ENCODE measurements at places on chromosomes 3 and 15.

GRCh38 chr15:29859973-29860715 lies 37.9 kb upstream of the TJP1 start:
- DNase-seq: no peak

DNA sequence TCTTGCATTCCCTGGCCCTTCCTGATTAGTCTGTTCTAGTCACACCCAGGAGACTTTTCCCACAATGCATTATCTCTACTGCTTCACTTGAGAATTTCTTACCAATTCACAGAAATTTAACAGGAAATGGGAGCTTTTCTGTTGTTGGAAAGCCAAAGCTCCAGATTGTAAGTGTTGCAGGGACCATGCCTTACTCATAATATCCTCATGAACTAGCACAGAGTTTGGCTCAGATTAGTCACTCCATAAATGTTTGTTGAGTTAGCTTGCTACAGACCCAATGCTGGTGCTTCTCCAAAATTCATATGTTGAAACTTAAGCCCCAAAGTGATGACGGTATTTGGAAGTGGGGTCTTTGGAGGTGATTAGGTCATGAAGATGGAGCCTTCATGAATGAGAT lies 232.6 kb downstream of the GAP43 start:
- DNase-seq: no peak

GRCh38 chr3:29922992-29923746 lies 642.3 kb downstream of the RBMS3 start:
- DNase-seq: no peak

DNA sequence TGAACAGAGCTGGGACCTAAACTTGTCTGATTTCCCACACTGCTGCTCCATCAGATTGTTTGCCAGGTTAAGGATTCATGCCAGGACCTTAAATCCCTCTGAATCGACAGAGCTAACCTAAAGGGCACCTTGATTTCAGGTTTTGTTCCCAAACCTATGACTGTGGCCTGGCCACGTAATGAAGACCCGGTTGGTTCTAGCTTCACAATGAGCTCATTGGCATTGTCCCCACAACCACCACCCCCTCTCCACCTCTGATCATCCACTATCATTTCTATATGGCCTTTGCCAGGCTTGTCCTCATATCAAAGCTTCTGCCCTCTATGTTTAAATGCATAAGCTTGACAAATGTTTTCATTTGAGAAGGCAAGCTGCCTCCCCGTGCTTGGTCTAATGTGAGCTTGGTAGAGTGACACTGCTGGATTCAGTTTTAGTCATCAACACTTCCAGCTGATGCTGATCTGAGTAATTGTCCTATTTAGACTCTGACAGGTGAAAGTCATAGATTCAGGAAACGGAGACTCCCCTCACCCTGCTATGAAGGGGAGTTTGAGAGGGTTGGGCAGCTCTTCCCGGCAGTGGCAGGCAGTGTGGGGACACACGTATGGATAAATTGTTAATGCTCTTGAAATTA lies 407.1 kb upstream of the CFAP20DC start:
- no peak for DNase-seq

- DNase-seq: peak; percentile 17
Measured at GRCh38 chr3:25820366-25820765, 30.5 kb downstream of the OXSM start.

Measured in Ammon's horn (tissue), 1 donor.